ENCODE measurements at places on chromosomes 12 and 14. TPM values are rescaled to one million over a fixed set of nuclear protein-coding genes. Genes with fewer than 3 reads are reported as not detected.

DNA sequence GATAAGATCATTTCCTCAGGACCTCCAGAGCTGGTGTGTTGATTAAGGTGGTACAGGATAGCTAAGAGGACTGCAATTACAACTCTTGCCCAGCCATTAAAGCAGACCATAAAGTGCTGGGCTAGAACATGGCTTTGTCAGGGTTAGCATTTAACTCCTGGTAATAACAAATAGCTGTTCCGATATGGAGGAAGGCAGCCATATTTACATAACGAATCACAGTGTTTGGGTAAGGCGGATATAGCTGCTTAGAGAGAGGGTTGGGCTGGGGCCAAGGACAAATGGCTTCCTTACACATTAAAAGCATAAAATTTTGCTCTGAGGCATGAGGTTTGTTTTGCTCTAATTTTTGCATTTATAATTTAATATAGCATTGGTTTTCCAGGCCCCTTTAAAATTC is 297.7 kb upstream of the DDHD1 start:
- DNase-seq = no peak

The SOAT2 gene
- under 0.01 TPM for total RNA-seq

DNA sequence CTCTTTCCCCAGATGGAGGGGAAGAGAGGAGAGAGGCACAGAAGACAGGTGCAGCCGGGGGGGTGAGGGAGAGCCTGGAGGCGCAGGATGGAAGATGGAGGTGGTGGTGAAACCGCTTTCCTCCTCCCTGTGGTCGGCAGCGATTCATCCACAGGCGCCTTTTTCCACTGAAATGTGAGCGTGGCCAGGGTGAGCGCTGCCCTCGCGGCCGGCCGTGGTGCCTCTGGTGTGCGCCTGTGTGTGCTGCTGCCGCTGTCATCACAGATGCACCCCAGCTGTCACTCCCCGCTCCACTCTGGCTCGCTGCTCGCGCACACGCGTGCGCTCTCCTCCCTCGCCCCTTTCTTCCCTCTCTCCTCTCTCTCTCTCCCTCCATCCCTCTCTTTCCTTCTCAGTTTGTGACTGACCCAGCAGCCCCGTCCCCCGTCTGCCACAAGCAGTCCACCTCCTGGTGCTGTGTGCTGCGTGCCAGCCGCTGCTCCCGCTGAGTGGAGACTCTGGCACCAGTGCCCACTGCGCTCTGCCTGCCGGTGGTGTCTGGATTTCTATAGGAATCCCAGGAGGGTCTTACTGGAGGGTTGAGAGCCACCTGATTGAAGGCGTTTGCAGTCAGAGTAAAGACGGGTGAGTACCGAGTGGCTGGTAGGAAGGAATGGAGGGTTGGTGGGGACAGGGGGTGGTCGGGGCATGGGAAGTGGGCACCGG is at the start of gene LRTM2:
TSS of gene LRTM2 (plus strand) at position 375 of the 705 bp plus-strand sequence. CDS start 7,584 bp downstream, outside the sequence.
- DNase-seq = no peak

The OR6C2 gene
- total RNA-seq = not detected

DNA sequence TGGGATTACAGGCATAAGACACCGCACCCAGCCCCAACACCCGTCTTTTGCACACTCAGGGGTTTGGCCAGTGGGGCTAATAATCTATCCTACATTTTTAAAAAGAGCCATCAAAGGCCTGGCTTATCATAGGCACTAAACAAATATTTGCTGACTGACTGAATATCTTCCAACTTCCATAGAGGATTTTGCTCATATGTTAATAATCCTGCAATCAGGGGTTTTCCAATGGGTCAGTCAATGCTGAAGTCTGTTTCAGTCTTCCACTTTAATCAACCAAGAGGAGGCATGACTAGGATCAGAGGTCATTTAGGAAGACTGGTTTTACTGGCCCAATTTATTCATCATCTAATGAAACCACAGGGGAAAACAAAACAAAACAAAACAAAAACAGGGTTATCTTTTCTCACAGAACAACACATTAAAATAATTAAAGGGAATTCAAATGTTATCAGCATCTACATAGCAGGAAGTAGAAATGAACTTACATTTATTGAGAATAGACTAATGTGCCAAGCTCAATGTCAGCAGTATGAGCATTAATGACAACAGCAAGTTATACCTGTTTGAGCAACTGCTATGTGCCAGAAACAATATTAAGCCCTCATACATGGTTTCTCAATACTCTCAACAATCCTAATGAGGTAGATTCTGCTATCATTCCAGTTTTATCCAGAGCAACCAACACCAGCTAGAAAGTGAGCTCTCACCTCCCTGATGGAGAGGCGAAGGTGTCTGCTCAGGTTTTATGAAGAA is 372.2 kb downstream of the EGLN3 start:
- no peak for DNase-seq

GRCh38 chr14:68518761-68519670 is 273.9 kb downstream of the ZFP36L1 start:
- DNase-seq = no peak

GRCh38 chr12:87930033-87930432 is 99.2 kb downstream of the C12orf50 start:
- DNase-seq = no peak

DNA sequence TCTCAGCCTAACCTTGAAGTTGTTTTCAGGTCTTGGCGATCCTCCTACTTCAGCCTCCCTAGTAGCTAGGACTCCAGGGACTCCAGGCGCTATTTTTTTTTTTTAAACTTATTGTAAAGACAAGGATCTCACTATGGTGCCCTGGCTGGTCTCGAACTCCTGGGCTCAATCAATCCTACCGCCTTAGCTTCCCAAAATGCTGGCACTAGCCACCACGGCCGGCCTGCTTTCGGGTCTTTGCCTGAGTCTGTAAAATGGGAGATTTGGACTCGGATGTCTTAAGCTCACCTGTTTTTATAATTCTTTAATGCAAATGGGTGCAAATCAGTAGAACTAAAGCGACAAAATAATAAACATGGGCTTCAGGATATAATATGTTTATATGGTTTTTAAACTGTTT is 858 bp upstream of the SYT10 start:
- no peak for DNase-seq

DNA sequence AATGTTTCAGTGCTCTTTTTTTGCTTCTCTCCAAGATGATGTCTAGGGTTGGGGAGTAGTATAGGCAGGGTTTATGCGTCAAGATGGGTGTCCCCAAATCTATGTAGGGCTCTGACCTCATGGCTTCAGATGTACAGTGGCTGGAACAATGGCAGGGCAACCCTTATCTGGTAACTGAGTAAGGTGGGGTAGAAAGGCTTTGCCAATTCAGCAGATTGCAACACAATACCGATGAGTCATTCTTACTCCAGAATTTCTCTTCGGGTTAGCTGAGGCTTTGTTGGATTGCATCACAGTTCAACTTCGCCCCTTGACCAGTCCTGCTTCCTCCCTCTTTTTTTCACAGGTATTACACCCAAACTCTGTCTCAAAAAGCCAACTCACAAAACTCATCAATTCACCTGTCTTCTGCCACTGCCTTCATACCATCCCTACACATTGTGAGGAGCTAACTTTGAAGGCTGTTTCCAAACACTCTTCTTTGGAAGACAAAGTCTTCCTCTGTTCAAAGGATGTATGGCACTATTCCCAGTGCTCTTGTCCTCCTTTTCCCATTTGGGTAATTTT is 190.2 kb upstream of the CNOT2 start:
- DNase-seq = peak; percentile 5

The TRPV4 gene
- total RNA-seq = not detected

Data from frontal cortex (tissue), 4 donors.